ENCODE measurements at places on chromosomes 5 and 9. TPM values are rescaled to one million over a fixed set of nuclear protein-coding genes. Genes with fewer than 3 reads are reported as not detected.

- no peaks in the 10 kb centered on the region for H3K27me3 ChIP-seq
- DNase-seq = no peak
- H3K4me1 ChIP-seq = 0 out of 2 replicates have a peak, but pooled peaks cover 2% of the 10 kb centered on the region
- H3K27ac ChIP-seq = no peak overlapping the region
- no peaks in the 10 kb centered on the region for H3K36me3 ChIP-seq
Observed at GRCh38 chr5:143200781-143201398, 202.6 kb downstream of the NR3C1 start.

DNA sequence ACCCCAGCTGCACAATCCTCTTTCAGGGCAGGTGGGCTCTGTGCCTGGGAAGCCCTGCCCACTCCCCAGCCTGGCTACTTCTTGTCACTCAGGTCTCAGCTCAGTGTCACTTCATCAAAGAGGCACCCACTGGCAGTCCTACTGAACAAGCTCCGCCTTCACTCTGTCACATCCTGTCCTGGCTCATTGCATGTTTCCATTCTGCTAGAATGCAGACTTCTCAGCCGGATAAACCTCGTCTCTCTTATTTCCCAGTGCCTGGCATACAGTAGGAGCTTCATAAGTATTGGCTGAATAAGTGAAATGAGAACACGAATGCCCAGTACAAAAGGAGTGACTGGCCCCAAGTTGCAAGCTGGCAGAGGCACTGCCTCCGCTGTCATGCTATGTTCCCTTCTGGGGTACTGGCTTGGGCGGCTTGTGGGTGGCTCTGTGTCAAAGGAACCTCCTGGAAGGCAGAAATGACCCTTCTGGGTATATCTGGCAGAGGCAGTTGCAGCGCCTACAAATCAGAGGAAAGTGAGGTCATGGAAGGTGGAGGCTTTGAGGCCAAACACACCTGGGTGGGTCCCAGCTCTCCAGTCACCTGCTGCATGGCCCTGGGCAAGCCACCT lies 98.3 kb upstream of the PHYKPL start:
- no peaks in the 10 kb centered on the region for H3K36me3 ChIP-seq
- H3K27me3 ChIP-seq = no peaks in the 10 kb centered on the region
- no peak for DNase-seq
- no peak overlapping the region for H3K4me3 ChIP-seq

DNA sequence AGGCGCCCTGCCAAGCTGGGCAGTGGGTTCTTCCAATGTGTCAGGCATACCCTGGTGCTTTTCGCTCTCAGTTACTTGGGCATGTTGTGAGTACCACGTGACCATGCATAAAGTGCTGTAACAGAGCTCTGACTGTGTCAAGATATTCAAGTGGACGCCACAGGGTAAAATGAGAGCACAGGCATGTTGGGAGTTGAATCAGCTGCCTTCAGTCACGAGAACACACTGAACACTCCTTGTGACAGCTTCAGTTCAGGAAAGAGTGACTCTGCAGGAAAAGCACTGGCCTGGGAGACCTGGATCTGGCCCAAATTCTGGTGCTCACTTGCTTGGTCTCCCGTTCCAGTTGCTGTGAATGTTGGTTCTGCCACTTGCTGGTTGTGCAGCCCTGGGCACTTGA lies 5.1 kb downstream of the MLANA start:
- no peaks in the 10 kb centered on the region for H3K27me3 ChIP-seq
- no peak overlapping the region for H3K27ac ChIP-seq
- H3K4me3 ChIP-seq = no peak overlapping the region
- no peak for DNase-seq
- no peaks in the 10 kb centered on the region for H3K36me3 ChIP-seq

Gene NR4A3
- total RNA-seq = 0.86 TPM

Gene ZNF366
- not detected for total RNA-seq

DNA sequence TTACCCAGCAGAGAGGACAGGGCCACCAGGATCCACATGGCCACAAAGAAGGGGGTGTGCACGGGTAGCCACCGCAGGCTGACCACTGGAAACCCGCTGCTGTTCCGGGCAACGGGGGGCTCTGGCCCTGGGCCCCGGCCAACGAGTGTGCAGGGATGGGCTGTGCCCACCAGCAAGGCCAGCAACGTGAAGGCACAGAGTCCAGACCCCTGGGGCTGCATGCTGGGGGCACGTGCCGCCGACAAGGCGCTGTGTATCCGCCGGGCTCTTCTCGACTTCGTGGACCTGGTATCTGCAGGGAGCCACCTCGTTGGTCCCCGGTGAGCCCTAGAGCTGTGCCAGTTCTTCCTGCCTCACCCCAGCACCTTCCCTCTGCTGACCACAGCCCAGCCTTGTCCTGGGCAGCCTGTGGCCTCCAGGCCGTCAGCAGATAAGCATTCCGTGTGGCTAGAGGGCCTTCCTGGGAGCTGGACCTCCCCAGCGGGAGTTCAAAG lies 42.2 kb upstream of the CEP72 start:
- H3K36me3 ChIP-seq = no peaks in the 10 kb centered on the region
- H3K27ac ChIP-seq = no peak overlapping the region

Gene EPB41L4A
- 2.8 TPM for total RNA-seq

Gene AHRR
- 12.7 TPM for total RNA-seq

DNA sequence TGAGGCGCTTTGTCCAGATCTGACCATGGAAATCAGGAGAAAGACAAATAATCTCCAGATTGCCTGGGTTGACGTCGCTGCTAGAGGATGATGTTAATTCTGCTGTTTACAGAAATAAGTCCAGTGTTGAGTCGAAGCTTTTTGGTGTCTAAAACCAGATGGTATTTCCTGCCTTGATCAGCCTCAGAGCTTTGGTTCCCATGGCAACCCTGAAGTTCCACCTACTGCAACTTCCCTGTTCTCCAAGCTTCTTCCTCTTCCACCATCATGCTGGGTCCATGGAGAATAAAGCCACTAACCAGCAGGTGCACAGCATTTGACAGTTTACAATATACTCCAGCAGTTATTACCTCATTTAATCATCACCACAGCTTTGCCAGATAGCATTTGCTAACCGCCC lies 18.0 kb upstream of the GABBR2 start:
- no peak overlapping the region for H3K4me3 ChIP-seq
- no peak overlapping the region for H3K27ac ChIP-seq
- no peak for DNase-seq
- no peaks in the 10 kb centered on the region for H3K36me3 ChIP-seq
- no peaks in the 10 kb centered on the region for H3K4me1 ChIP-seq

DNA sequence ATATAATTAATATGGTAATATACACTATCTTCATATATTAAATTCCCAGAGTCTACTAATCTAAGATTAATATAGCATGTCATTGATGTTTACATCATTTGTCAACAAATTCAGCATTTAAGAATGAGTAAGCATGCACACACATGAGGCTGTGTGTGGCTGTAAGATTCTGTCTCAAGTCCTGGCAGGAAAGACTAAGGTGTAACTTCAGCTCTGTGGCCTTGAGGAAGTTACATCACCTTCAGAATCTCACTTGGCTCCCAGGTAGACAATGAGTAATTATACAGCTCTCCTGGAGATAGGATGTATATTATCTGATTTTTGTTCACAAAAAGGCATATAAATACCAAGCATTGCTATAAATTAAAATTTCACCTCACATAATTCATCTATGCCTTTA lies 119.4 kb upstream of the IQGAP2 start:
- H3K4me3 ChIP-seq = no peak overlapping the region
- no peaks in the 10 kb centered on the region for H3K27me3 ChIP-seq
- H3K36me3 ChIP-seq = no peaks in the 10 kb centered on the region
- no peaks in the 10 kb centered on the region for H3K4me1 ChIP-seq

GRCh38 chr9:14248149-14248548 lies 65.8 kb downstream of the NFIB start:
- no peak overlapping the region for H3K27ac ChIP-seq
- H3K27me3 ChIP-seq = no peaks in the 10 kb centered on the region
- no peak for DNase-seq
- peaks cover 12% of the 10 kb centered on the region for H3K4me1 ChIP-seq

- no peak overlapping the region for H3K27ac ChIP-seq
- no peaks in the 10 kb centered on the region for H3K4me1 ChIP-seq
- DNase-seq = no peak
- no peaks in the 10 kb centered on the region for H3K36me3 ChIP-seq
- peaks cover 41% of the 10 kb centered on the region for H3K27me3 ChIP-seq
Observed at GRCh38 chr5:169251333-169252084, 49.4 kb downstream of the SLIT3 start.

Gene IL3
- total RNA-seq = not detected

Gene ASPN
- total RNA-seq = not detected

DNA sequence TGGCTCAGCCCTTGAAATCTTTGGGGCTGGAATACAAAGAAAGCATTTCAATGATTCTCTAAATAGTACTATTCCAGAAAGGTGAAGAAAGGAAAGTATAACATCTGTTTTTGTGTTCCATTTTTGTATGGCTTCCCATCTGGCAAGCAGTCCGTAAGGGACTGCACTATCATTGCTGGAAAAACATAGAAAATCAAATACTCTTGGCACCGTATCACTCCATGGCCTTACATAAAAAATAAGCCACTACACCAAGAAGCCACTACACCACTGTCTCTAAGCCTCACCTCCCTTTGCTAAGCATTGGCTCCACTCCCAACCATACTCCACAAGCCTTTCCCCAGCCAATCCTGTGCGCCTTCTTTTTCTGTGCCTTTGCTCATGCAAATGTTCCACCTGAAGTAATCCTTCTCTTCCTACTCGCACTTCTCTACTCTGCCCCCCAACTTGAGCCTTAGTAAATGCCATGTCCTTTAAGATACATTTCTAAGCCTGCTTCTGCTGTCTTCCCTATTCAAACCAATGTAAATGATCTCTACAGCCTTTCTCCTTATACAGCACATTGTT lies 454.6 kb upstream of the TUSC1 start:
- no peaks in the 10 kb centered on the region for H3K27me3 ChIP-seq
- no peaks in the 10 kb centered on the region for H3K4me1 ChIP-seq
- DNase-seq = no peak
- no peak overlapping the region for H3K4me3 ChIP-seq
- no peaks in the 10 kb centered on the region for H3K36me3 ChIP-seq

- H3K27ac ChIP-seq = no peak overlapping the region
- no peak overlapping the region for H3K4me3 ChIP-seq
- H3K4me1 ChIP-seq = no peaks in the 10 kb centered on the region
- H3K36me3 ChIP-seq = no peaks in the 10 kb centered on the region
- no peaks in the 10 kb centered on the region for H3K27me3 ChIP-seq
Observed at GRCh38 chr5:68739752-68740151, 354.1 kb upstream of the SLC30A5 start.

DNA sequence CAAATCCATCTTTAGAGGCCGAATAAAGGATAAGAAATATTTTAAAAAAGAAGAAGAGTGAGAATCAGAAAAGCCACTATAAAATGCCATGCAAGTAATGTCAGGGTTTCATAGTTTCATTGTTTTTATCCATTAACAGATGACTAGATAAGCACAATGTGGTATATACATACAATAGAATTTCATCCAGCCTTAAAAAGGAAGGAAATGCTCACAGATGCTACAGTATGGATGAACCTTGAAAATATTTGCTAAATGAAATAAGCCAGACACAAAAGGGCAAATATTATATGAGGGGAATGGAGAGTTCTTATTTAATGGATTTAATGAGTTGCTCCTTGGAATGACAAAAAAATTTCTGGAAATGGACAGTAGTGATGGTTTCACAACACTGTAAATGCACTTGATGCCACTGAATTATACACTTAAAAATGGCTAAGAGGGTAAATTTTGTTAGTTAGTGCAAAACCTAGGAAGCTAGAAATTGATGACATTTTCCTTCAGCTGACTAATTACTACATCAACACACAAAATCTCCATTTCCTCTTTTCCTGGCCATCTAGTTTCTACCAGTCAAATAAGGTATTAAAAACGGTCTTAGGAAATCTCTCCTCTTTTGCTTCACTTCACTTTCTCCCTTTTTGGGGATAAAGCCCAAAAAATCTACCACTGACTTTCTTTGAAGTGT lies 86.6 kb downstream of the GNA14 start:
- DNase-seq = no peak
- H3K4me3 ChIP-seq = no peak overlapping the region
- H3K27ac ChIP-seq = no peak overlapping the region
- no peaks in the 10 kb centered on the region for H3K4me1 ChIP-seq
- no peaks in the 10 kb centered on the region for H3K36me3 ChIP-seq

Gene LMX1B
- 11.3 TPM for total RNA-seq

- H3K27ac ChIP-seq = no peak overlapping the region
- no peak for DNase-seq
- no peaks in the 10 kb centered on the region for H3K36me3 ChIP-seq
- H3K4me1 ChIP-seq = 0 out of 2 replicates have a peak, but pooled peaks cover 2% of the 10 kb centered on the region
Observed at GRCh38 chr9:38162332-38163211, 93.5 kb upstream of the SHB start.

GRCh38 chr5:154962494-154962893 lies 21.6 kb downstream of the MRPL22 start:
- no peaks in the 10 kb centered on the region for H3K27me3 ChIP-seq
- DNase-seq = no peak
- H3K4me1 ChIP-seq = no peaks in the 10 kb centered on the region
- H3K27ac ChIP-seq = no peak overlapping the region

Gene FAXDC2
- 0.22 TPM for total RNA-seq

Gene CDH9
- not detected for total RNA-seq

- DNase-seq = no peak
- H3K27ac ChIP-seq = no peak overlapping the region
- H3K36me3 ChIP-seq = no peaks in the 10 kb centered on the region
- H3K27me3 ChIP-seq = no peaks in the 10 kb centered on the region
- peaks cover 10% of the 10 kb centered on the region for H3K4me1 ChIP-seq
Observed at GRCh38 chr5:180084638-180085561, 13.3 kb upstream of the RNF130 start.

Data from HCT116 (cell line).